ENCODE measurements at places on chromosomes 12 and 14.

DNA sequence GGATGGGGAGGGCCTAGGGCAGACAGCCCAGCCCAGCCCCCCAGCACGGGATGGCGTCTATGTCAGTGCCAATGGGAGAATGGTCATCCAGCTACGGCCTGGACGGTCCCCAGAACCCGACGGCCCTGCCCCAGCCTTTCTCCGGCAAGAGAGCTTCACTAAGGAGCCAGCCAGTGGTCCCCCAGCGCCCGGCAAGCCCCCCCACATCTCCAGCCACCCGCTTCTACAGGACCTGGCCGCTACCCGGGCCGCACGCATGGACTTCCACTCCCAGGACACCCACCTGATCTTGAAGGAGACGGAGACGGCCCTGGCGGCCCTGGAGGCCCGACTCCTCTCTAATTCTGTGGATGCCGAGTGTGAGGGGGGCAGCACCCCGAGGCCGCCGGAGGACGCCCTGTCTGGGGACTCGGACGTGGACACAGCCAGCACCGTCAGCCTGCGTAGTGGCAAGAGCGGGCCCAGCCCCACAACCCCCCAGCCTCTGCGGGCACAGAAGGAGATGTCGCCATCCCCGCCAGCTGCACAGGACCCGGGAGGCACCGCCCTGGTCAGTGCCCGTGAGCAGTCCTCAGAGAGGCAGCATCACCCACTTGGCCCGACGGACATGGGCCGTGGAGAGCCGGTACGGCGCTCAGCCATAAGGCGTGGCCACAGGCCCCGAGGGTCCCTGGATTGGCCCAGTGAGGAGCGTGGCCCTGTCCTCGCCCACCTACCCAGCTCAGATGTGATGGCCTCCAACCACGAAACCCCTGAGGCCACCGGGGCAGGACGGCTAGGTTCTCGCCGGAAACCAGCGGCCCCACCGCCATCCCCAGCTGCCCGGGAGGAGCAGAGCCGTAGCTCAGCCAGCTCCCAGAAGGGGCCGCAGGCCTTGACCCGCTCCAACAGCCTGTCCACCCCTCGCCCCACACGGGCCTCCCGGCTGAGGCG is 21.9 kb downstream of the CEP170B start:
- no peak for DNase-seq

DNA sequence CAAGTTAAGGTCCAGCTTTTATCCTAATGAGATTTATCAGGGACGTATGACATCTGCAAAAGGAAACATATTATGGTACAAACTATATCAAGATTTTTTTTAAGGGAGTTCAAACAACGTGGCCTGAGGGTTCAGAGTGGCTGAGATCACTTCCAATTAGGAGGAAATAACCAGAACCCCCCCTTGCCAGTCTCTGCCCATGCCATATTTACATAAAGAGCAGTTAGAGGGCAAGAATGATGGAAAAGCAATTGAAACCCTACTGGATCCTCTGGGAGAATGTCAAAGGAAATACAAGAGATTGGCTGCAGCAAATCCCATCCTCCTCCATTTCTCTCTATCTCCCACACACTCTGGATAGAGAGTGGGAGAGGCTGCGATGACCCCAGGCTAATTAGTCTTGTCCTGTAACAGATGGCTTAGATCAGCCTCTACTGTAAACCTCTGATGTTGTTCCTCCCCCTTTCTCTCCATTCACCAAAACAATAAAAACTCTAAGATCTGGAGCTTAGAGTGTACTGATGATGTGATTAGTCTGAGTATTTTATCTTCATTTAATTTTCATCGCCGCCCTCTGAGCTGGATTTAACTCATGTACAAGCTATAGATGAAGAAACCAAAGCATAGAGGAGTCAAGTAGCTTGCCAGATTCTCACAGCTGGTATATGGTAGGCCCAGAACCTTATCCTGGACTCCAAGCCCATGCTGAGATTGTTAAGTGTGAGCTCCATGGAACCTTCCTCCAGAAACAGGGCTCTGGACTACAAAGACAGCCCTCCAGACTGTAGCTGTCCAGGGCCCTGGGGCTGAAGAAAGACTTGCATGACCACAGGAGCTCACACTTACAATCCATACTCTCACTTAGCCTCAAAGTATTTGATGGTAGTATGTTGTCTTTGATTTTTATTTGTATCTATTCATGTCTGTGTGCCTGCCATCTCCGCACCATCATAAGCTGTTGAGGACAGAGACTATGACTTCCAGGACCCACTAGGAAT is 54.1 kb upstream of the GNG2 start:
- no peak for DNase-seq

GRCh38 chr12:1842183-1842904 is 22.0 kb downstream of the LRTM2 start:
- DNase-seq = no peak

GRCh38 chr12:20339060-20339459 is 29.3 kb upstream of the PDE3A start:
- DNase-seq = no peak

GRCh38 chr12:45235087-45236025 is 19.5 kb downstream of the ANO6 start:
- no peak for DNase-seq

DNA sequence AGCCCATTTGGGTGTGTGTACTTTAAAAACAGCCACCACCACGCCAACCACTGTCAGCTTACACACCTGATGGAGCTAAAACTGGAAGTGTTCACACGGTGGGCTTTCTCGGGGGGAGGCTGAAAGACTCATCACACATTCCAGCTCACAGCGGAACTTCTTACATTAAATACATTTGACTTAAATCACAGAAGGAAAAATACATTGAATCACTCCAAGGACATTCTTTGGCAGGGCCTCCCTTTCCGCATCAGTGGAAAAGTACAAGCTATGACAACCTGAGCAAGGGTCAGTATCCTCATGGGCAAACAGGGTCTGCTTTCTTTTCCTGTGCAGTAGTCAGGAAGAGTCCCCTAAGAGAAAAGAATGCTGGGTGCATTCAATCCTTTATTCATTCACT is 31.0 kb upstream of the TC2N start:
- DNase-seq = no peak

DNA sequence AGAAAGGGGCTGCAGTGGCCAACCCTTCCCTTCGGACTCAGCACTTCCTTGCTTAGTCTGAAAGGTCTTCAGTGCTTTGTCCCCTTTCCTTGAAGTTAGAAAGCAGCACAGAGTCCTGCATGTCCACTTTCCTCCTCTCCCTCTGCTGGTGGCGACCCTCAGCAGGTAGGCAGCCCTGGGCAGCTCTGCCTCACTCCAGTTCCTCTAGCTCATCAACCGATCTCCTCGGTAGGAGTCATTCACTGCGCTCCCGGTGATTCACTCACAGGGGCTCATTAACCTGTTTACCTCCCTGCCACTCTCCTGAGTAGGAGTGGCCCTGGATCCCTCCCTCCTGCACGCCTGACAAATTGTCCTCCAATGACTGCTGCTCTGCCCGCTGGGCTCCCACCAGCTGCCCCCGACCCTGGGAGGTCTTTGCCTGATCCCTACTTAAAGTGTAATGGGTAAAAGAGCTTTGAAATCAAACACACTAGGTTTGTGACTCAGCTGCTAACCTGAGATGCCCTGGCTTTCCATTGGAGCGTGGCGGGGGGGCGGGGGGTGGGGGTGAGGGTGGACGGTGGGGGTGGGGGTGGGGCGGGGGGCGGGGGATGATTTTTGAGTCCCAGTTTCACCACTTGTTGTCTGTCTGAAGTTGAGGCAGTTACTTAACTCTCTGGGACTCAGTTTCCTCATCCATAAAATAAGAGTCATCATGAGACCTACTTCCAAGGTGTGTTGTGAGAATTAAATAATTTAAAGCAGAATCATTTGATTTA is 4.2 kb downstream of the SCNN1A start:
- DNase-seq = no peak

DNA sequence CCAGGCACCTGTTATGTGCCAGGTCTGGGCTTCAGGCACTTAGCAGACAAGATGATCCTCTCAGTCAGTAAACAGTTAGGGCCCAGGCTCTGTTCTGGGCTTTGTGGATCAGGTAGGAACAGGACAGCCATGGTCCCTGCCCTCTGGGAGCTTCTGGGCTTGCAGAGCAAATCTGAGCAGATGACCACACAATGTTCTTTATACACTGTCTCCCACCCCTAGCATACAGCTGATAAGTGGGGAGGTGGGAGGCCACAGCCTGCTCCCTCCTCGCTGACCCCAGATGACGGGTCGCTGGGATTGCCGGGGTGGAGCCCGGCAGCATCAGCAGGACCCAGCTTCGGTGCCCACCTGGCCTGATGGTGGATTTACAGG is 53.1 kb upstream of the RIN3 start:
- no peak for DNase-seq

DNA sequence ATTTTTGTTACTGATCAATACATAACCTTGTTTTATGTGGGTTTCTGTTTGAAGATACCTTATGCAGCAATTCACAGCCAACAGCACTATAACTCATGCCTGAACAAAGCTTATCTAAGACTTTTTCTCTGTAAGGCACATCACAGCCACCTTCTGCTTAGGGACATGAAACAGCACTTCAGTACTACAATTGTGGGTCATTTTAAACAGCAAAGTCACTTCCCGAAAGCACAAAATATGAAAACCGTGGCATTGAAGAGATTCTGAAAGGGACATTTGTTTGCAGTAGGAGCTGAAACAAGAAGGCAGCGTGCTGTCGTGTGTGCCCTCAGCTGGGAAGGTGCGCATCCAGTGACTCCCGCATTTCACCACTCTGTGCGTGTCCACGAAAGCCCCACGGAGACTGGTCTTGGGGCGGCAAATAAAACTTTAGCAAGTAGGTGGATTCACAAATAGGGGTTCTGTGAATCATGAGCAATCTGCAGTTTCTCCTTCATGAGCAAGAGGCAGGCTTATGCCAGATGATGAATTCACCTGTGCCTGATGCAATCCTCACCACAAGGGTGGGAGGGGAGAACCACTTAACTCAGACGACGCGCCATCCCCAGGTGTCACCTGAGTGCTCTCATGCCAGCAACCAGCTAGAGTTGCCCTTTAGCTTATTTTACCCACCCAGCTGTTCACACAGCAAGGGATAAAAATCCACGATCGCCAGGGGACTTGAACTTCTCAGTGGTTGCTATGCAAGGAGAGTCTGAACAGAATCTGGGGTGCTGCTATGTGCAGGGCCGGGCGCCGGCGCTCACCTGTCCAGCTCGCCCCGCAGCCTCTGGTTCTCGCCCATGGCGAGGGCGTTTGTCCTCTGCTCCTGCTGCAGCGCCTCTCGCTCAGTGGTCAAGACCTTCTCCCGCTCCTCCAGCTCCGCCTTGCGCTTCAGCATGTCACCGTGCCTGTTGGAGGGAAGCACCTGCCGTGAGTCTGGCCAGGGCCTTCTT is 54.9 kb upstream of the GPR68 start:
- no peak for DNase-seq

DNA sequence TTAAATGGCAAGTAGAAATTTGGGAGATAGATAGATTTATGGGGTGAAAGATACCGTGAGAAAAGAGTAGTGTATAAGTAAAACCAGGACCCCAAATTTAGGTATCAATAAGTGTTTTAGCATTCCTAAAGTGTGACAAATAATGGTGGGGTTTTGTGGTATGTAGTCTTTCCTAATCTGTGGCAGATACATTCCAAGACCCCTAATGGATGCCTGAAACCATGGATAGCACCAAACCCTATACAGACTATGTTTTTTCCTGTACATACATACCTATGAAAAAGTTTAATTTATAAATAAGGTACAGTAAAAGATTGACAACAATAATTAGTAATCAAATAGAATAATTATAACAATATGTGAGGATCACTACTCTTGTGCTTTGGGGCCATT is 14.4 kb upstream of the TCP11L2 start:
- DNase-seq = no peak

DNA sequence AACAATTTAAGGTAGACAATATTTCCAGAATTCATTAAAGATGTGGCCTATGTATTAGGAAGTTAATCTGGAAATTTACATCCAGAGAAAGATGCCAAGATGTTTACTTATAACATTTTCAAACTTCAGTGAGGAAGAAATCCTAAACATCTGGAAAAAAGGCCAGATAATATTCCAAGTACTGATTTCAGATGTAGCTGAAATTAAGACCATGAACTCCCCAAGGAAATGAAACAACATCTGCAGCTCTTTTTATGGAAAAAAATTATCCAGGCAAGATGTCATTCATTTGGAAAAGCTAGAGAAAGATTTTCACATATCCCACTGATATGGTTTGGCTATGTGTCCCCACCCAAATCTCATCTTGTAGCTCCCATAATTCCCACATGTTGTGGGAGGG is 35.0 kb downstream of the GNG2 start:
- no peak for DNase-seq

DNA sequence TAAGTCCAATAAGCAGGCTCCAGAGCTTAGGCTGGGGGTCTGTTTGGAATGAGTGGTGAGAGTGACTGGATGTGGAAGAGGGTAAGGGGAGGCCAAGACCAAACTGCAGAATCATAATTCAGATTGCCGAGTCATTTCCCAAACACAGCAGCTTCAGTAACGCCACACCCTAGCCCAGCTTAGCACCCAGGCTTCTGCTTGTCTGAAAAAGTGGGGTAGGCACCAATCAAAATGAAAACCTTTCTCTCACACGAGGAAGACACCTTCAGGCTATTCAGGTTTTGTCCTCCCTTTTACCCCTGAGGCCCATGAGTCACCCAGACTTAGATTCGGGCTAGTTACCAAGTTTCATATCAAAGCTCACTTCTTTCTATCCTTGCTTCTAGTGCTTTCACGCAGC is 306.1 kb downstream of the DAD1 start:
- DNase-seq = no peak

DNA sequence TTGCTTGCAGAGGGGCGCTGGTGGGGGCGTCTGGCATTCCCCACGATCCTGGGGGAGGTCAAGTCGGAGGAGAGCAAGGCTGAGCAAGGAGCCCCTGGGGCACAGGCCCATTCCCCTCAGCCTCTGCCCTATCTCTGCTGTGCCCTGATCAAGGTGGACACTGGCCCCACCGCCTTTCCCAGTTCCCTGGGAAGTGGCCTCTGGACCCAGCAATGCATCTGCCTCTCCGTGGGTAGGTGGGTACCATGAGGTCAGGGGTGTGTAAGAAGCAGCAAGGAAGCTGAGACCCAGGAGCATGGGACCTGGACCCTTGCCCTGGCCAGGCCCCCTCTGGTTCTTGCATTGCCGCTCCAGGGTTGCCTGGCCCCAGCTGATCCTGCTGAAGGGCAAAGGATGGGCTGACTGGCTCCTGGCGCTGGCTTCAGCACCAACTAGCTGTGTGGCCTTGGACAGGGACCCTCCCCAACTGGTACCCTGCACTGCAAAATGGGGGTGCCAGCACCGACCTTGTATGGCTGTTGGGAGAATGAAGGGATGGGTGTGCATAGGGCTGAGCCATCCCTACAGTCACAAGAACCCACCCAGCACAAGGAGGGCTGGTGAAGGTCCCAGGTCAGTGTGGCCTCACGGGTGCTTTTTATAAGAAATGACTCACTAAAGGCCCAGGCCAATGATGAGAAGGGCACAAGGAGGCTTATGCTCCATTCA is 19.6 kb downstream of the SLC25A29 start:
- no peak for DNase-seq

- DNase-seq = no peak
These were observed 76.3 kb downstream of the CDK17 start for GRCh38 chr12:96323906-96324305.

DNA sequence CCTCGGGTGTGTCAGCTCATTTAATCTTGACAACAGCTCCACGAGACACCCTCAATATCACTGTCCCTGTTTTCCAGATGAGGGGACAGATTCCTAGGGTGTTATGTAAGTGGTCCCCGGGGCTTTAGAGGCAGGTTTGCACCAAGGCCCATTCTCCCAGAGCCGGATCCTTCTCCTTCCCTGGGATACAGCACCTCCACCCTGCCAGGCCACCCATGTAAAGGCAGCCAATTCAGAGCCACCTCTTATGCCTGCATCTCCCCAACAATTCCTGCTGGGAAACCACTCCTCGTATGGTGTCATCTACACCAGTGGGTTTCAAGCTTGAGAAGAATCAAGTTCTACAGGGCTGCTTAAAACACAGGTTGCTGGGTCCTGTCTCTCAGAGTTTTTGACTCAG is 4.1 kb upstream of the CYP46A1 start:
- DNase-seq = no peak
